ENCODE measurements at places on chromosomes 4 and X.
A peak's percentile ranks its signal among the peaks of the same experiment; 100 is the strongest.

- peak; percentile 34 for DNase-seq
Measured at GRCh38 chrX:134186362-134187121, 50.4 kb upstream of the CCDC160 start.

DNA sequence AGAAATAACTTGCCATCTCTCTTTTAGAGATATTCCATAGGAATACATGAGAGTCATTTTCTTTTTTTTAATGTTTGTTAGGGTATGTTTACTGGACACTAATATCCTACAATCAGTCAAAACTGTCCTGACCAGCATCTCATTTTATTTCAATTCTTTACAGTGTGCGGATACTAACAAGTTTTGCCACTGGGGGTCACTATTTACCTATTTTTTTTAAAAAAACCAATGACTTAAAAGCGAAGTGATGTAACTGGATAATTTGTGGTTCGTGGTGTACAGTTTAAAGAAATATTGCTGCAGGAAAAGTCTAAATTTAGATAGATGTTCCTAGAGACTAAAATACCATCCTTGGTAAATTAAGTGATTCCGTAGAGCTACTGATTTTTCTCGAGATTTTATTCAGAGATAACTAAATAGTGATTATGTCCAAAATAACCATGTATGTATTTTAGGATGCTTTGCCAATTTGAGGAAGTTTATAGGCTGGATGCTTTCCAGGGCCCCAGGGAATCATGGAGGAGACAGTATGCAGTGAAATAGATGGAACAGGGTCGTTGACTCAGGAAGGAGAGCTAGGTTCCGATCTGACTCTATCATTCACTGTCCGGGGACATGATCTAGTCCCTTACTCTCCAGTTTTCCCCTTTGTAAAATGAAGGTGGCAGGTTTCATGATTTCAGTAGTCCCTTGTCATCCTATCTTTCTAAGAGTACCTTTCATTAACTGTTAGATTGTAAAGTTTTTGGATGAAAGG is 34.0 kb upstream of the GNPDA2 start:
- no peak for DNase-seq

GRCh38 chrX:138487866-138488265 is 223.7 kb downstream of the FGF13 start:
- DNase-seq = no peak

- DNase-seq = no peak
Measured at GRCh38 chr4:182261651-182262223, 18.5 kb downstream of the TENM3 start.

DNA sequence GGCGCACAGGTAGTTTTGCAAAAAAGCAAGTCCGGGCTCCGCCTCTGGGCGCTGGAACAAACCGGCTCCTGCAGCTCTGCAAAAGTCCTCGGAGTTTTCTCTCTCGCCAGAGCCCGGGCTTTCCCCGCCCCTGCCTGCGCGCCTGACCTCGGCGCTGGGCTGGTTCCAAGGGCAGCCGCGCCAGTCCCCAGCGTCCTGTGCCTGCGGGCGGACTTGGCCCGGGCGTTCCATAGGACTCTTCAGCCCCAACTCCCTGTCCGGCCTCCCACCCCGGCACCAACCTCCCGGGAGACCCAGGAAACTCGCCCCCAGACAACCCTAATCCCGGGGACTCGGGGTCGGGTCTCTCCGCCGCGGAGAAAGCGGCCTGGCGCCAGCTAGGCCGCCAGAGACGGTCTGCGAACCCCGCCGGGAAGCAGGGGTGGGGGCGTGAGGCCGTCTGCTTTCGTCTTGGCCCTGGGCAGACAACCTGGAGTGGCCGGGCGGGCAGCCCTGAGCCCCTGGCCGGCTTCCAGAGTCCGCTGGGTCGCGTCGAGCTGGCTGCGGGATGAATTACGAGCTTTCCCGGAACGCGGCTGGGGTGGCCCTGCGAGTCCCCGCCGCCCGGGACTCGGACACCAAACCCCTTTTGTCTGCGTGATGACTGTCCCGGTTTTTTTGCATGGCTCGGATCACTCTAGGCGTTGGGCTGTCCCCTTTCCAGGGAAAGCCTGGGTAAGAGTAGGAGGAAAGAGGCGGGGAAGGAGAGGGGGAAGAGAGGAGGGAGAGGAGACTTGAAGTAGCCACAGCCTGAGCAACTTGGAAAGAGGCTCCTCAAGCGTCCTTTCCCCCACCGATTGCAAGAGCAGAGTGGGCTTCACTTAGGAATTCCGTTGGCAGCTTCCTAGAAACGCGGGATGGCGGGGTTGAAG is 916 bp downstream of the MXRA5 start:
- DNase-seq = no peak

DNA sequence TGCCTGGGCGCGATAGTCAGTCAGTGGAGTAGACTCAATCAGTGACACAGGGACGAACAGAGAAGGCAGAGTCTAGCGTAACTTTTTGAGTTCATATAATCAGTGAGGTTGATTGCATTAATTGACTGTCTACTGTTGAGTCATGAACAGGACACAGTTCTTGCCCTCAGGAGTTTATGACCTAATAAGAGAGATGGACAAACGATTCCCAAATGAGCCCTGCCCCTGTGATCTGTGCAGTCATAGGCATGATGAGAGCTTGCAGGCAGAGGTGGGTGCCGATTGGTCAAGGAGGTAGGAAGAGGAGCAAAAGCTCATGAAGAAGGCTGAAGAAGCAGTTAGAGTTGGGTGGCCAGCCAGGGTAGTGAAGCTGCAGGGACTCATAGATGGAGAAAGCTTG is 57.1 kb downstream of the ADD1 start:
- DNase-seq = no peak

DNA sequence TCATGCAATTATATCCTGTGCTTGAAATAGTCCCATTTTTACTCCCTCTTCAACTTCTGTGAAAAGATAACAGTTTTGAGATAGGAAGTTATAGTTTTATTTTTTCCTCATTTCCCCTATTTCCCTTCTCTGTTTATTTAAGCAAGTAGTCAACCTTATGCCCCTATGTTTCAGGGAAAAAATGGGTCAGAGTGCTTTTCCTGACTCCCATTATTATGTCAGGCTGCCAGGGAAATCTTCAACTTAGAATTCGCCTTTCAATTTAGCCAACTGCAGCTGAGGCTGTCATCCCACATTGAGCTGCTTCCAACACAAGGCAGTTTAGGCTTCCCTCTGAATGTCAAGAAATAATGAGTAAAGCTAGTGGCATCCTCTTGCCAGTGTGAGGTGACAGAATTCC is 42.3 kb downstream of the NXT2 start:
- no peak for DNase-seq

- DNase-seq = no peak
Measured at GRCh38 chr4:182649698-182650477, 267.3 kb downstream of the DCTD start.

Measured in activated gamma-delta T cell treated with Interleukin-2 at 50 U/mL for 16 hours (primary cell).